ENCODE measurements at places on chromosomes 13 and 19. TPM values are rescaled to one million over a fixed set of nuclear protein-coding genes. Genes with fewer than 3 reads are reported as not detected.

The UPK1A gene
- total RNA-seq, result 1.0 TPM

The CYP4F22 gene
- total RNA-seq, result 0.44 TPM

The FPR1 gene
- 0.19 TPM for total RNA-seq

The ZBTB45 gene
- total RNA-seq, result 15.8 TPM

The CD209 gene
- not detected for total RNA-seq

The CLEC4G gene
- not detected for total RNA-seq

The C19orf33 gene
- 761 TPM for total RNA-seq

The PSG2 gene
- 0.07 TPM for total RNA-seq

The KLK8 gene
- not detected for total RNA-seq

The LILRB3 gene
- 0.39 TPM for total RNA-seq

The TMEM38A gene
- 1.2 TPM for total RNA-seq

The ZGLP1 gene
- total RNA-seq, result 1.7 TPM

The GPC6 gene
- total RNA-seq, result 5.1 TPM

The KLHL1 gene
- not detected for total RNA-seq

The CEACAM4 gene
- total RNA-seq, result not detected

The SMIM24 gene
- total RNA-seq, result 0.97 TPM

The STARD13 gene
- 6.4 TPM for total RNA-seq

The VSIG10L gene
- 14.5 TPM for total RNA-seq

The THSD8 gene
- total RNA-seq, result 10.7 TPM

The UHRF1 gene
- 44.5 TPM for total RNA-seq

The DIRAS1 gene
- total RNA-seq, result 4.0 TPM

The ZNF208 gene
- not detected for total RNA-seq

The TNNI3 gene
- 8.1 TPM for total RNA-seq

The MEX3D gene
- 6.8 TPM for total RNA-seq

All from A549 treated with AZD2906 at 1 μM for 4 hours (cell line).